ENCODE measurements at places on chromosomes 5 and 9.

- DNase-seq, result no peak
These were observed 12.9 kb downstream of the GLDC start for GRCh38 chr9:6632516-6633183.

GRCh38 chr5:147483961-147484707 is 25.7 kb downstream of the DPYSL3 start:
- no peak for DNase-seq

DNA sequence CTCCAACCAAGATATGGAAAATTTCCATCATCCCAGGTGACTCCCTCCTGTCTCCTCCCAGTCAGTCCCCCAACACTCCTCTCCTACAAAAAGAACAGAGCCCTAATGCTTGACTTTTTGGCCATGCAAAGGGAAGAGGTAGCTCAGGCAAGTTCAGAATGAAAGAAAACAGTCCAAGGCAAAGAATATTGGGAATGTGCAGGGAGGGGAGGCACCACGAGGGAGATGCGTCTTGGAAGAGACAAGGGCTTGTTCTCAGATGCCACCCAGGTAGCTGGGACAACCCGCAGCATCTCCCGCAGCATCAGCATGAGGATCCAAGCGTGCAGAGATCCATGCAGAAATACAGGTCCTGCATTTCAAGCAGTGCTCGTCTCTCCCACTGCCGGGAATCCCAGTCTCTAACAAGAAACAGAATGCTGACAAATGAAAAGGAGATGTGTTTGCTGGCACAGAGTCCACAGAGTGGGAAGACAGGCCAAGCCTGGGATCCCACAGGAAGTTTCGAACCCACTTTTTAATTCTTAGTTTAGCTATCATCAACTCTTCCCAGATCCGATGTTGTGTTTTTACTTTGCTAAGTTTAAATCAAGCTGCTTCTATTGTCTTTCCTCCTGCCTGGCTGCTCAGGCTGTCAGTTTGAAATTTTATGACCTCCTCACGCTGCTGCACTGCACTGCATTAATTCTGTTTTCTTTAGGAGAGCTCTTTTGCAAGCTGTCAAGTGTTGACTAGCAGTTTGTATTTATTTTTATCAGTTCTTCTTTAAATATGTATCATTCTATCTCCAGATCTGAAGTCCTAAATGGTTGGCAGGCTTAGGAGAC is 86.8 kb upstream of the OSMR start:
- no peak for DNase-seq

DNA sequence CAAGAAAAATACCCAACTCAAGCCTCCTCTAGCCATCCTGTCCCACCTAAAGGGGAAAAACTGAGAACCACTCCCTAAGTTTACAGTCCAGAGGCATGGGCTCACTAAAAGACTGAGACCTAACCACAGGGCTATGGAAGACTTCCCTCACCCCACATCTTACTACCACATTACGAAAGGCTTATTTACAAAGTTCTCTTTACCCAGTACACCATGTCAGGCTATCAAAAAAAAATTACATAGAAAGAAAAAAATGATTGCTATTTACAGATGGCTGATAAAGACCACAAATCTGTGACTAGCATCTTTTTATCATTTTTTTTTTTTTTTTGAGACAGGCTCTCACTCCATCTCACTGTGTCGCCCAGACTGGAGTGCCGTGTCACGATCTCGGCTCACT is 69.7 kb upstream of the TNPO1 start:
- no peak for DNase-seq

- DNase-seq, result no peak
These were observed 10.8 kb downstream of the MRPL36 start for GRCh38 chr5:1788828-1789227.

DNA sequence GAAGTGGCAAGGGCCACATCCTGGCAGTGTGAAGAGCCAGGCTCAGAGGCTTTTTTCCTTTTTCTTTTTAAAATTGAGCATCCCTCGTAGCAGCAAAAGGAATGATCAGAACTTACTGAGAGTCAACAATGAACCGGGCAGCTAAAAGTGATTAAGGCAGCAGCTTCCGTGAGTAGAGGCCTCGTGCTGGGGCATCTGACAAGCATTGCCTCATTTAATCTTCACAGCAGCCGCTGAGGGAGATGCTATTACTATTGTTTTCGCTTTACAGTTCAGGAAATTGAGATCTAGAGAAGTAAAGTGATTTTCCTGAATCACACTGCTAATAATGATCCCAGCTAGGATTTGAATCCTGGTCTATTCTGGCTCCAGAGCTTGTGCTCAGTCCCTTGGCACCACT is 30.7 kb upstream of the PTGS1 start:
- no peak for DNase-seq

DNA sequence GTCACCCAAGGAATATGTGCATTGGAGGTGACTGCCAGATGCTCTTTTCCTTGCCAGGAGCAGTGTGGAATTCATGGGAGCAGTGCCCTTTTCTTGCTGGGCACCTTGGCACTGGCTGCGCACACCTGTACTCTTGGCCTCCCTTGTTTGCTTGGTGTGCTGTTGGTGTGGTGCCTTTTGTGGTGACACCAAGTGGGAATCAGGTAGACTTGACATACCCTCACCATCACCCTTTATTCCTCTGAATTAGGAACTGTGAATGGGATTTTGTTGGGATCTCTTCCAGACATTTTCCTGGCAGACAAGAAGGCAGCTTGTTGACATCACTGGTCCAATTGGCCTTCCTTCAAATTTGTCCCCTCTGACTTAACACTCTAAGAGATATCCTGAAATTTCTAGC is 82.3 kb downstream of the RAI14 start:
- no peak for DNase-seq

All from activated naive CD4-positive, alpha-beta T cell (primary cell).